Kidney (tissue), 22 donors: ENCODE measurements at places on chromosomes 4 and X.
A peak's percentile ranks its signal among the peaks of the same experiment; 100 is the strongest.

- no peak for DNase-seq
Observed at GRCh38 chr4:17097362-17097761, 198.9 kb upstream of the LDB2 start.

GRCh38 chrX:1449036-1449822 lies 3.5 kb downstream of the ASMTL start:
- peak; percentile 28 for DNase-seq

- DNase-seq: no peak
Observed at GRCh38 chr4:70954032-70954431, 39.4 kb upstream of the DCK start.

- DNase-seq: no peak
Observed at GRCh38 chr4:169724260-169724659, 33.5 kb downstream of the HPF1 start.

- DNase-seq: peak; percentile 62
Observed at GRCh38 chr4:2281575-2282343, 19.9 kb upstream of the MXD4 start.

DNA sequence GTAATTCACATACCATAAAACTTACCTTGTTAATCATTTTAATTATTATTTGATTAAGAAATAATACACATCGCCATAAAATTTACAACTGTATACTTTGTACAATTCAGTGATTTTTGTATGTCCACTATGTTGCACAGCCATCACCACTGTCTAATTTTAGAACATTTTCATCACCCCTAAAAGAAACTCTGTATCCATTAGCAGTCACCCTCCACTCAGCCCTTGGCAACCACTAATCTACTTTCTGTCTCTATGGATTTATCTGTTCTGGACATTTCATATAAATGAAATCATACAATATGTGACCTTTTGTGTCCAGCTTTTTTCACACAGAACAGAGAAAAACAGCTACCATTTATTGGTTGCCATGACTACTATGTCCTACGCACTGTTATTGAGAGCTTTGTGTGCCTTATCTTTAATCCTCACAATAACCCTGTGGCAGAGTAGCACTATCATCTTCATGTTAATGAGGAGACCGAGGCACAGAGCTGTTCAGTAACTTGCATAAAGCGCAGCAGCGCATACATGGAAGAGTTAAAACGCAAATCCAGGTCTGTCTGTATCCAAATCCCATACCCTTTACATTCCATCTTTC lies 64.6 kb upstream of the PAGE1 start:
- DNase-seq: no peak

DNA sequence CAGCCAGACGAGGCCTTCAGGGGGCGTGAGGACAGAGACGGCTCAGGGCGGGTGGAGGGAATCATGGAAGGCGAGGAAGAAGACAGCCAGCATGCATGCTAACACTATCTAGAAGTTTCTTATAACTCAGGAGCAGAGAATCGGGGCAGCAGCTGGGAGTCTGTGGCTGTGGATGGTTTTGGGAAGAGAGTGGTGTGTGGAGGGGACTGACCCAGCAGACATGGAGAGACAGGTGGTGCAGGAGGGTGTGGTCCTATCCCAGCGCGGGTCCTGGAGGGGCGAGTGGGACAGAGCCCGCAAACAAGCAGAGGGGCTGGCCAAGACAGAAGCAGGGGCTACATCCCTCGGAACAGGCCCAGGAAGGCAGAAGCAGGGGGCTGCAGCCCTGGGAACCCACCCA lies 192.1 kb downstream of the AFAP1 start:
- DNase-seq: no peak

- DNase-seq: no peak
Observed at GRCh38 chrX:72349190-72349589, 43.5 kb upstream of the CITED1 start.

DNA sequence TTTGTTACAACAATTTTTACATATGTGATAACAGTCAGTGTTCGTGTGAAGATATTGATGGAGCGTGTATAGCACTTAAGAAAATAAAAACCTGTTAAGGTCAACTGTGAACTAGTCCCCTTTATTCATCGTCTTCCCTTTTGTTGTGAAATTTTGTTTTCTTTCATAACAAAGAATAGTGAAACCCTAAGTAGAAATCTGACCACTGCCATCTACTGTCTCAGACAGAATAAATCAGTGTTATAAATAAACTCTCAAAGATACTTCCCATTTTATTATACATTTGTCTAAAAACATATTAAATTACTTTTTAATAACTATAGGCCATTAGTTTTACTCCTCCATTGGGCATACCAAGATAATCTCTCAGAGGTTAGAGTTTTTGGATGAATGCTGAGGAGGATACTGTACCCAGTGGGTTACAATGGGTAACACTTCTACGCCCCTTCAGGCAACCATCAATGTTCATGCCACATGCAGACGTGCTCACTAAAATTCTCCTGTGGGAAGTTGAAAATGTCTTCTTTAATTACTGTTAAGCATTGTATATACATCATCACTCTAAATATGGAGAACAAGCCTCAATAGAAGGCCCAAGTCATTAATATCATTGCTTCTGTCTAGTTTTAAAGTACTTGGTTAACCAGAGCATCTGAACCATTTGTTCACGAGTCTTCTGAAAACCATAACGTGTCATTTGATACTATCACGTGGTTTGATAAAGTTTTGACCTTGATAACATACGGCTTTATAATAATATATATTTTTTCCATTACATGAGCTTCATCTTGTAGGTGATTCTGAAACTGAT lies 171.2 kb downstream of the TMA16 start:
- DNase-seq: no peak

GRCh38 chrX:136214551-136214950 lies 36.6 kb downstream of the MAP7D3 start:
- no peak for DNase-seq

DNA sequence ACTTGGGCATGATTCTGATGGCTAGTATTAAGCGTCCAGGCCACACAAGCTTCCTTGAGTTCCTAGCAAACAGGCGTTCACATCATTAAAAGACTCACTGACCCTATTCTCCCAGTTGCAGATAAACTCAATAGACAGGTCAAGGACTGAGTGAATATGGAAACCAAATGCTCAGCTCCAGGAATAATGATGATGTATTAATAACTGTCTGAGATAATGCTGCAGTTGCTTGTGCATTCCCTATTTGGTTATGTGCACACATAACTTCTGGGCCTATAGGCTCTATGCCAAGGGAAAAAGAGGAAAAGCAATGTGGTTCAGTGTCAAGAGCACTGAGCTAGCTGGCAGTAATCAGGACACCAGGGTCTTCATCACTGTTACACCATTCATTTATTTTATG lies 3.5 kb downstream of the RAB9B start:
- DNase-seq: no peak

DNA sequence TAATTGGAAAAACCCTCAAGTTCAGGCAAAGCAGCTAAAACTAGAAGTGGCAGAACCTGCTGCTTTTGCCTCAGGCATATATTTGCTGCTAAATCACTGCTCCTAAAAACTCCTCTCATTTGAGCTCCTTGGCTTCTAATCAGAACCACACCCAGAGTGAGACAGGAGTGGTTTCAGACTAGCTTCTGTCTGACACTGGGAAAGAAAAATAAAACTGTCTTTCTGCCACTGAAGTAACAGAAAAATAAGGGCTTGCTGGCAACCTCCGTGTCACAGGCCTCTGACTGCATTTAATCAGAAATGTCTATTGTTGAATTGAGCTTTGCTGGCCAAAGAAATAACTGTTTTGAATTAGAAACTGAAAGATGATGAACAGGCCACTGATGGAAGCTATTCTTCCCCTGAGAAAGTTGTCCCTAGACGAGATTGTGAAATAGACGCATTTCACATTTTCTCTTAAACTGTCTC lies 52.1 kb upstream of the RAP2C start:
- DNase-seq: no peak

- DNase-seq: no peak
Observed at GRCh38 chr4:20813700-20814099, 113.4 kb downstream of the PACRGL start.

DNA sequence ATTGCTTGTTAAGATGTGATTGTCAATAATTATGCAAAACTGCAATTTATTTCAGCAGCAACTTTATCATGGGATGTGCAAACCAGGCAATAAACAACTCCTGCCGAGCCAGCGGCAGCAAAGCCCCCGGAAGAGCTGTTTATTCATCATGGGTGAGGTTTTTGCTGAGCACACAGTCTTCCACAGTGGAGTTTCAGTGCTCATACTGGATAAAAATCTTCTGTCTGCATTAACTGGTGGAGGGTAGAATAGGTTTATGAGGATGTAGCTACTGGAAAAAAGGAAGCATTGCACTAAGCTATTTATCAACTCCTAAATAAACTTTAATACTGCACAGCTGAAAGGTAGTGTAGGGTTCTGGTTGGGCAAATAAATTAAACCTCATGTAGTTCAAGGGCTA lies 557.4 kb upstream of the FTHL17 start:
- peak; percentile 10 for DNase-seq

- DNase-seq: no peak
Observed at GRCh38 chr4:139972305-139972704, 181.7 kb downstream of the MAML3 start.

DNA sequence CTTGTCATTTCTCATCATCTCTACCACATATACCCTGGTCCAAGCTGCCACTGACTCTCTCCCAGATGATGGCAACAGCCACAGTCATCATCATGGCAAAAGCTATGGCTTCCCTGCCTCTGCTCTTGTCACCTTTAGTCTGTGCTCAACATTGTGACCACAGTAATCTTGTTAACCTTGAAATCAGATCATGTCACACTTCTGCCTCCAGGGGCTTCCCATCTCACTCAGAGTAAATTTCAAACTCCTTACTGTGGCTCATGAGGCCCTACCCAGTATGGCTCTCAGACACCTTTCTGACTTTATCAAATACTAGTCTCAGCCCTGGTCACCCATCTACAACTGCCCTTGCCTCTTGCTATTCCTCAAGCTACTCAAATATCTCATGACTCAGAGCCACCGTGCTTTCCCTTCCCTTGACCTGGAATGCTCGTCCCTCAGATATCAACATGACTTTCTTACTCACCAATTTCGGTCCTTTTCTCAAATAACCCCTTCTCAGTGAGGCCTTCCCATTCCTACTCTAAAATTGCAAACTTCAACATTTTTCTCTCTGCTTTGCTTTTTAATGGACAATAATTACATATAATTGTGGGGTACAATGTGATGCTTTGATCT lies 41.1 kb upstream of the STIM2 start:
- DNase-seq: no peak

GRCh38 chr4:1684506-1685234 lies 557 bp upstream of the FAM53A start:
- DNase-seq: no peak

DNA sequence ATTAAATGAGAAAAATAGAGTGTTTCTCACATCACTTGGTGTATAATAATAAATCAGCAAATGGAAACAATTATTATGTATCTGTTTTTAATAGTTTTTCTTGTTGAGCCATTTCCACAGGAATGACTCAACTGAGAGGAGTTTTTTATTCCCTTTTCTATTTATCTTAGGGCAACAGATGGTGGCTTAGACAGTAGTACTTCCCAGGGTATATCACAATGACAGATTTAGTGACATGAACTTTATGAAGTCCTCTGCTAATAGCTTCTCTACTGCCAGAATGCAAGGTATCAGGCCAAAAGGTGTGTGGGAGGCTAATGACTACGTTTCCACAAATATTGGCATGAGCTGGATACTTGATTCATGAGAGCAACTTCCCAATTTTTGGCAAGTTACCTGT lies 126.7 kb downstream of the HTR2C start:
- no peak for DNase-seq

GRCh38 chrX:118495958-118496762 lies 545 bp downstream of the DOCK11 start:
- DNase-seq: peak; percentile 37

DNA sequence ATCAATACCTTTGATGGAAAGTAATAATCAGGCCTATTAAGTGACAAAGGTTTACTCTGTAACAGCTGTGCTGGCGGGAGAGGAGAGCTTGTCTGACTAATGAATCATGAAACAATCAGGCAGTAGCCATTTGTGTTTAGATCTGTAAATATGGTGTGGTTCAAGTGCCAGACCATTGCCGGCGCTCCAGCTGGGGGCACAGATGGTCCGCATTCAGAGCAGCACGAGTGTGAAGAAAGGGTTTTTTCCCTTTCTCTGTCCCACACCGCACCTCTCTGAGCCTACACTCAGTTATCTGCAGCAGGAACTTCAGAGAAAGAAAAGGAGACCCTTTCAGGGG lies 111.3 kb upstream of the PAQR3 start:
- no peak for DNase-seq

GRCh38 chr4:60249784-60250183 lies 950.3 kb upstream of the ADGRL3 start:
- DNase-seq: no peak

DNA sequence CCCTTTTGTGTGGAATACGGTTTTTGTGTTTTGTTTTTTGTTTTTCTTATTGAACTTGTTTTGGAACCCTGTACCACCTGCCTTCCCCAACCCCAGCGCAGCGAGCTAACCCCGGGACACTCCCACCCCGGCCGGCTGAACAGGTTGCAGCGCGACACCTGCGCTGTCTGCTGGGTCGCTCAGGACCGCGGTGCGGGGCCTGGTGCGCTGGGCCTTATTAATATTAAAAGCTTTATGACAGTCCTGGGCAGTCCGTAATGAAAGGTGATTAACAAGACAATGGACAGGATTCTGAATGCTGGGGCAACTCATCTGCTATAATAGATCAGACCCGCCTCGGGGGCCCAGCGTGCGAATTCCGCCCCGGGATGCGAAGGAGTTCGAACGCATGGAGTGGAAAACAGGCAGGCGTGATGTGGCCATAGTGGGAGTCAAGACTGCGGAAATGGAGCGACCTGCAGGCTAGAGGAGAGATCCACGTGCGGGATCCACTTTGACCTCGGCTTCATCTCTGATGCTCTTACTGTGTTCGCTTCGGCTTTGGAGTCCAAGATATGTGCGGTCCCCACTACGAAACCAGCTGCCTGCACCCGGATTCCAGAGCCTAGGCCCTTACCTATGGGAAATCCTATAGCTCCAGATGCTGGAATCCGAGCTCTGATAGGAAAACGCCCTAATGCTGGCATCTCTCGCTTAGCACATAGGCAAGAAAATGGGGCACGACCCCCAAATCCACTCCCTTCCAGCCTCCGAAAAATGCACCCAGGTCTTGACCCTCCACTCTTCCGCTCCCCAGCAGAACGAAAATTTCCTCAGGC lies 69.0 kb upstream of the TMEM33 start:
- no peak for DNase-seq

GRCh38 chrX:56499372-56499771 lies 64.1 kb upstream of the UBQLN2 start:
- DNase-seq: no peak

- no peak for DNase-seq
Observed at GRCh38 chrX:85505801-85506200, 126.3 kb upstream of the POF1B start.

DNA sequence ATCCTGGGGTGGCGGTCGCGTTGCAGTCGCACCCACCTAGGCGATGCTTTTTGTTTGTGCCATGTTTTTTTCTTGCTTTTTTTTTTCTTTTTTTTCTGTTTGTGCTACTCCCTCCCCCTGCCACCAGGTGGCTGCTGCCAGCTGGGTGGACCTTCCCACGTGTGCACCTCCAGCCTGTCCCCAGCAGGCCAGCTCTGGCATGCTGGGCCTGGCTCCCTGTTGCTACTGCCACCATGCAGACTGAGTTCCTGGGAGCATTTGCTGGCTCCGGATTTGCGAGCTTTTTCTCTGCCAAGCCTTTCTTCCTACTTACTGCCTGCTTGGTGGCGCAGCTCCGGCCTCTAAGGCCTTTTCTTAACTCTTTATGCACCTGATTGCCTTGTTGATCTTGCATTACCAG lies 161.2 kb upstream of the WDFY3 start:
- DNase-seq: peak; percentile 37
